ENCODE measurements at places on chromosomes 7 and 10. TPM values are rescaled to one million over a fixed set of nuclear protein-coding genes. Genes with fewer than 3 reads are reported as not detected.

GRCh38 chr7:44072364-44073231 is 7.2 kb upstream of the PGAM2 start:
- peaks cover 14% of the 10 kb centered on the region for H3K36me3 ChIP-seq
- H3K4me1 ChIP-seq, result no peaks in the 10 kb centered on the region
- peak; percentile 92 for DNase-seq

GRCh38 chr10:61939902-61940301 is 38.4 kb downstream of the ARID5B start:
- no peaks in the 10 kb centered on the region for H3K4me1 ChIP-seq
- H3K27me3 ChIP-seq, result no peaks in the 10 kb centered on the region
- H3K36me3 ChIP-seq, result no peaks in the 10 kb centered on the region
- no peak overlapping the region for H3K4me3 ChIP-seq
- DNase-seq, result no peak
- H3K27ac ChIP-seq, result no peak overlapping the region

GNAT3 gene
- not detected for total RNA-seq

PUS7 gene
- 25.3 TPM for total RNA-seq

All from endodermal cell (in vitro differentiated cells).